ENCODE measurements at places on chromosomes 7 and 10.
A peak's percentile ranks its signal among the peaks of the same experiment; 100 is the strongest.

DNA sequence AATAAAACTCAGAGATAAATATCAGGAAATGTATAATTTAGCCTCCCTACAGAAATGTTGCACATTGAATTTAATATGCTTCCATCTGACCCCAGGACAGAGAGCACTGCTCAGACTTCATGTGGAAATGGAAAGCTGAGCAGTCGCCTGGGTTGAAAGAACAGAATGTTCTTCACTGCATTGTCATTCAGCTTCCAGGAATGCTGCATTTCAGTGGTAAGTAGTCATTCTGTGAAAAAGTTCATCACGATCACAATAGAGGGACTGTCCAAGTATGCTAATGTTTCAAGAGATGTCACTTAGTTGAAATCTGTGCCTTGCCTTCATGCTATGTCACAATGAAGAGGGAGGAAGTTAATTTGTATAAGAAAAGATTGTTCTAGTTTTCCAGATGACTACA lies 147.3 kb downstream of the NRCAM start:
- no peak for DNase-seq

- no peak for DNase-seq
Observed at GRCh38 chr10:28769091-28769604, 91.8 kb downstream of the BAMBI start.

- no peak for DNase-seq
Observed at GRCh38 chr7:28217143-28217542, 36.5 kb upstream of the JAZF1 start.

GRCh38 chr7:142581341-142581740 lies 167.9 kb upstream of the PRSS1 start:
- peak; percentile 7 for DNase-seq

DNA sequence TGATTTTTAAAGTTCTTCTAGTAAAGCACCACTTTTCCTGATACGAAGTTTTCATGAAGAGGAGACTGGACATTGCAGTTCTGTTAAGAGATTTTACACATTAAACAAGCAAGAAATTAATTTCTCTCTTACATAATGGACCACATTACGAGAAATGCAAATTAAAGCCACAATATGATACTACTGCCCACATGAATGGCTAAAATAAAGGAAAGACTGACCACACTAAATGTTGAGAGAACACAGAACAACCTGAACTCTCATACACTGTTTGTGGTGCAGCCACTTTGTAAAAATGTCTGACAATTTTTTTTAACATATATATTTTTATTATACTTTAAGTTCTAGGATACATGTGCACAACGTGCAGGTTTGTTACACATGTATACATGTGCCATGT lies 44.0 kb upstream of the HERPUD2 start:
- no peak for DNase-seq

DNA sequence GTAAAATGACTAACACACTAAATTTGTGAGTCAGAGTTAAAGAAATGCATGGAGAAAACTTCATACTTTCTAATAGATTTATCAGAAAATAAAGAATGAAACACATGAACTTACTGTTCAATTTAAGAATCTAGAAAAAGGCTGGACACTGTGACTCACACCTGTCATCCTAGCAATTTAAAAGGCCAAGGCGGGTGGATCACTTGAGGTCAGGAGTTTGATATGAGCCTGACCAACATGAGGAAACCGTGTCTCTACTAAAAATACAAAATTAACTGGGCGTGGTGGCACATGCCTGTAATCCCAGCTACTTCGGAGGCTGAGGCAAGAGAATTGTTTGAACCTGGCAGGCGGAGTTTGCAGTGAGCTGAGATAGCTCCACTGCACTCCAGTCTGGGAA lies 1106.2 kb upstream of the LRRN3 start:
- no peak for DNase-seq

DNA sequence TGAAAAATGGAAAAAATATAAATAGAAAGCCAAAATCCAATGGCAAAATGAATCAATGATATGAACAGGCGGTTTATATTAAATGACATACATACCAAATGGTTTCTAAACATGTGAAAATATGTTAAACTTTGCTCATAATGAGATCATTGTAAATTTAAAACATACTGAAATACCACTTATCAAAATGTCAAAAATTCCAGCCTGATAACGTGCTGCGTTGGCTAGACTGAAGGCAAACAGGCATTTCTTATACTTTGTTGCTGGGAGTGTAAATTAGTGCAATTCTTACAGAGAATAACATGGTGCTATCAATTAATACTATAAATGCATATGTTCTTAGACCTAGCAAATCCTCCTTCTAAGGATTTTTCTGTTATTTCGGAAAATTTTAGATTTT lies 225.8 kb upstream of the FAM3C start:
- no peak for DNase-seq

All from stimulated activated CD4-positive, alpha-beta T cell treated with anti-CD3 and anti-CD28 coated beads, Interleukin-4, amount 100 ng/mL, for 24 hours (primary cell).